ENCODE measurements at places on chromosomes 16 and 17.
A peak's percentile ranks its signal among the peaks of the same experiment; 100 is the strongest.

- DNase-seq = no peak
Observed at GRCh38 chr17:45433159-45433535, 477 bp upstream of the ARHGAP27 start.

DNA sequence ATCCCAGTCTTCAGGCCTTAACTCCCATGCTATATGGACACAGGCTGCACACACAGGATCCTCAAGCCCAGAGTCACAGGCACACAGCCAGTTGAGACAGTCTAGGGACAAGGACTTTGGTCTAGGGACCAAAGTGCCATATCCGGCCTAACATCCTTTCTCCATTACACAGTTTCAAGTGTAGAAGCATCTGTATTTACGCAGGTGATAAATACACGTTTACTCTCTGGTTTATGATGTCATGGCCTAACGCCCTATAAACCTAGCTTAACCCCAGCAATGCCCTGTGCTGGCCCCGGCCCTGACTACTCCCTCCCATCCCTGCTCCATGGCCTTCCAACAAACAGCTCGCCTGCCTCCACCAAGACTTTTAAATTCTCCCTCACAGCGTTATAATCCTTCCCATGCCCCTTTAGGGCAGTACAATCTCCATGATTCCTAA lies 17.1 kb downstream of the CUEDC1 start:
- DNase-seq = no peak

- no peak for DNase-seq
Observed at GRCh38 chr16:72850853-72851252, 197.1 kb downstream of the ZFHX3 start.

DNA sequence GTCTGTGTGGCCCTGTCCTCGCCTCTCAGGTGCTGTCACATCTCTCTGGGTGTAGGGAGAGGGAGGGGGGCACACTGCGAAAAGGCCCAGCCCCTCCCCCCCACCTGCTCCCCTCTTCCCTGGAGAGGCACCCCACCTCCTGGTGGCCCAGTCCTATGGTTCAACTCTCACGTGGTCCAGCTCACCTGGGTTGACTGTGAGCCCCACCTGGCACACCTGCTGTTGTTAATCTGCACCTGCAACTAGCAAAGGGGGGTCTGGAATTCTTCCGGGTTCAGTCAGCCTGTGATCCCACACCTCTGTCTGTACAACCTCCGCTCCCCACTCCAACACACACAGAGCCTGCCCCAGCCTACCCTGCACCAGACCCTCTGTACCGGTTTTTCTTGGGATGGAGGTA lies 2.0 kb upstream of the SYNGR2 start:
- no peak for DNase-seq

DNA sequence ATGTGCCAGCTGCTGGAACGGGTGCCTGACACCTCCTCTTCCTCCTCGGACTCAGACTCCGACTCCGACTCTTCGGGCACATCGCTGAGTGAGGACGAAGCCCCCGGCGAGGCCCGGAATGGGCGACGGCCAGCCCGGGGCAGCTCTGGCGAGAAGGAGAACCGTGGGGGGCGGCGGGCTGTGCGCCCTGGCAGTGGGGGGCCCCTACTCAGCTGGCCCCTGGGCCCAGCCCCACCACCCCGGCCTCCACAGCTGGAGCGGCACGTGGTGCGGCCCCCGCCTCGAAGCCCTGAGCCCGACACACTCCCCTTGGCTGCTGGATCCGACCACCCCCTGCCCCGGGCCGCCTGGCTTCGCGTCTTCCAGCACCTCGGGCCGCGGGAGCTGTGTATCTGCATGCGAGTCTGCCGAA lies 6.8 kb downstream of the FBXL19 start:
- no peak for DNase-seq

GRCh38 chr17:81397314-81398175 lies 2.3 kb downstream of the BAHCC1 start:
- DNase-seq = no peak

- DNase-seq = no peak
Observed at GRCh38 chr17:42900460-42901331, at the start of gene G6PC1. Gene G6PC1 (plus strand): TSS chr17:42900799. CDS start chr17:42900877, 78 bp downstream.

DNA sequence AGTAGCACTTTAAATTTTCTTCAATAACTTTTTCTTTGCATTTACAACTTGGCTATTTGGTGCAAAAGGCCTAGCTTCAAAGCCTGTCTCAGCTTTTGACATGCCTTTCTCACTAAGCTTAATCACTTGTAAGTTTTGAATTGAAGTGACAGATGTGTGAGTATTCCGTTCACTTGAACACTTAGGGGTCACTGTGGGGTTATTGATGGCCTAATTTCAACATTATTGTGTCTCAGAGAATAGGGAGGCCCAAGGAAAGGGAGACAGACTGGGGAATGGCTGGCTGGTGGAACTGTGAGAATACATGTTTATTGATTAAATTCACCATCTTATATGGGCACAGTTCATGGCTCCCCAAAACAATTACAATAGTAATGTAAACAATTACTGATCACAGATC lies 84.1 kb downstream of the TAOK1 start:
- DNase-seq = no peak

- DNase-seq = no peak
Observed at GRCh38 chr17:2354311-2354710, 17.0 kb downstream of the SGSM2 start.

DNA sequence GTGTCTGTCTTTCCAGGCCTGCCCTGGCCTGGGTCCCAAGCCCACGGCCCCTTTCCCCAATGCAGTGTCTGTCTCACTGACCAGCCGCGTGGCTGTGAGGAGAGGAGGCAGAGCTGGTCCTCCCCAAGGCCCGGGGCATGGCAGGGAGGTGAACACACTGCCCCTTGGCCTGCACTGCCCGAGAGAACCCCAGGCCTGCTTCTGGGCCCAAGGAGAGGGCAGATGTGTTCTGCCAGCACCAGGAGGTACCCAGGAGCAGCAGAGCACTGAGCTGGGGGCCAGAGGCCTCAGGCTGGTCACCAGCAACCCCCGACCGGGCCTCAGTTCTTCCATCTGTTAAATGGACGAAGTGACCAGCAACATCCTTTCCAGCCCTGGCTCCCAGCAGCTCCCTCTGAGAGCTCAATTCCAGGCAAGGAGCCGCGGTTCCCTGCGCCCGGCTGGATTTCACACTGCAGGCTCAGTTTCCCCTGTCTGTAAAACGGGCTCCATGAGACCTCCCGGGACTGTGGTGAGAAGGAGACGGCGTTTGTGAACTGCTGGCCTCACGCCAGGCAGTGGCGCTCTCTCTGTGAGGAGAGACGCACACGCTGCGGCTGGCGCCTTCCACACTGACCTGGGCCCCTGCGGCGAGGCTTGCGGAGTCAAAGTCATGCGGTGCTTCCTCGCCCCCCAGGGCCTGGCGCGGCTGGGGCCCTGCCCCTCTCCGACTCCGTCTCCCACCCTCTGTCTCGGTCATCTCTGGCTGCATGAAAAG lies 8.1 kb upstream of the ZFPM1 start:
- DNase-seq = no peak

GRCh38 chr17:49316889-49317675 lies 45.0 kb downstream of the ZNF652 start:
- DNase-seq = peak; percentile 58

DNA sequence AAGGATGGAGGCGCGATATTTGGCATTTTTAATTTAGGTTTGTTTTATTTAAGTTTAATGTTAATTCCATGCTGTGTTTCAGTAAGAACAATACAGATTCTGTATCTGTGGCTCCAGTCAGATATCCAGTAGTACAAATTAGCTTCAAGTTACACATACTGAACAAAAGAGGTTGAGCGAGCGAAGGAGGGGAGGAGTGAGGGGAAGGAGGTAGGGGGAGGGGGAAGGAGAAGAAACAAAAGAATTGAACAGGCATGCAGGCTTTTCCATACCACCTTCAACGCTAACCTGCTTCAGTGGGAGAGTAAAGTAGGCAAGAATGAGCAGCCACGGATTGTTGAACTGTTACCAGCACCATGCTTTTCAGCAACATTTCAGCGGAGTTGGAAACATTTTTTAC lies 55.5 kb downstream of the YWHAE start:
- no peak for DNase-seq

DNA sequence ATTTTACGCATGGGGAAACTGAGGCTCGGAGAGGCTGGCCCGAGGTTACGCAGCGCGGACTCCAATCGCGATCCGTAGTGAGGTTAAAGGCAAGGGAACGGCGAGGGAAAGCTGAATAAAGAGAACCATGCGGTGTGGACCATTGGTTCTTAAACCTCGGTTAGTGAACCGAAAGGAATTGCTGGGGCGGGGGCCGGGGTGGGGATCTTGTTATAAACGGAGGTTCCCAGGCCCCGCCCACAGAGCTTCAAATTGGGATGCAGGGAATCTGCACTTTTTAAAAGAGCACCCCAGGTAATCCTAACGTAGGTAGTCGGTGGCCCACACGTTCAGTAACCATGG lies 524 bp downstream of the IQCK start:
- DNase-seq = no peak

DNA sequence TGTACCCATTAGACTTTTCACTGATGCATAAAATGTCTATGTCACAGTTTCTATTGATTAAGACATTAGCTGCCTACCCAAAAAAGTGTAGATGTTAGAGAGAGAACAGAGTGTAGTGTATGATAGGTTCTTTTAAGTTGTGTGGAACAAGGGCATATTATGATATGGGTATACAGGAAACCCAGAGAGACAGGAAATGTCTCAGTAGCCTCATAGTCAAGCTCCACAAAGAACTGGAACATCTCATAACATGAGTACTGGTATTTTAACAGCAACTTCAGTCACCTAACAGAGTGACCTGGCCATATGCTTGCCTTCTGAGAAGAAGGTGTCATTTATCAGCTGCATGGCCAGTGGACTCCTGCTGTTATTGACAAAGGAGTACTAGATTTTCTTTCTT lies 128.1 kb downstream of the RGS9 start:
- no peak for DNase-seq

- no peak for DNase-seq
Observed at GRCh38 chr16:81997738-81998137, 13.5 kb downstream of the SDR42E1 start.

DNA sequence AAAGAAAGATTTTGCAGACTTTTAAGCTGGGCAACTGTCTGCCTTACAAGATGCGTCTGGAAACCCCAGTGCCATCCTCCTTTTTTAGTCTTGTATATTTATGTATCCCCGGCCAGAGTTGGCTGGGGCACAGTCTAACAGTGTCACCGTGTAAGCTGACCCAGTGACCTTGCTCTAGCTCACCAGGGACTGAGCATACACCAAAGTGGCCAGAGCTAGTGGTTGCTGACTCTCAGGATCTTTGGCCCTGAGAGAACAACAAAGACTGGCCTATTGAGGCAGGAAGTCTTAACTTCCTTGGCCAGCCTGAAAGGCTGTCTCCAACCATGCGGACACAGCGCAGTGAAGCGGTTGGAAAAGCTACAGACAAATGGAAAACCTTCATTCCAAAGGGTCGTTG lies 745.2 kb downstream of the WWOX start:
- DNase-seq = no peak

GRCh38 chr17:51585514-51586104 lies 325.3 kb downstream of the UTP18 start:
- no peak for DNase-seq

- no peak for DNase-seq
Observed at GRCh38 chr16:1621851-1622250, 9.7 kb downstream of the CRAMP1 start.

- DNase-seq = no peak
Observed at GRCh38 chr17:28622186-28622585, 8.2 kb upstream of the RSKR start.

DNA sequence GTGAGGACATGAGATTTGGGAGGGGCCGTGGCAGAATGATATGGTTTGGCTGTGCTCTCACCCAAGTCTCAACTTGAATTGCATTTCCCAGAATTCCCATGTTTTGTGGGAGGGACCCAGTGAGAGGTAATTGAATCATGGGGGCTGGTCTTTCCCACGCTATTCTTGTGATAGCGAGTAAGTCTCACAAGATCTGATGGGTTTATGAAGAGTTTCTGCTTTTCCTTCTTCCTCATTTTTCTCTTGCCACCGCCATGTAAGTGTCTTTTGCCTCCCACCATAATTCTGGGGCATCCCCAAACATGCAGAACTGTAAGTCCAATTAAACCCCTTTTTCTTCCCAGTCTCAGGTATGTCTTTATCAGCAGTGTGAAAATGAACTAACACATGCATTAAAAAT lies 40.6 kb downstream of the CCT6B start:
- no peak for DNase-seq

DNA sequence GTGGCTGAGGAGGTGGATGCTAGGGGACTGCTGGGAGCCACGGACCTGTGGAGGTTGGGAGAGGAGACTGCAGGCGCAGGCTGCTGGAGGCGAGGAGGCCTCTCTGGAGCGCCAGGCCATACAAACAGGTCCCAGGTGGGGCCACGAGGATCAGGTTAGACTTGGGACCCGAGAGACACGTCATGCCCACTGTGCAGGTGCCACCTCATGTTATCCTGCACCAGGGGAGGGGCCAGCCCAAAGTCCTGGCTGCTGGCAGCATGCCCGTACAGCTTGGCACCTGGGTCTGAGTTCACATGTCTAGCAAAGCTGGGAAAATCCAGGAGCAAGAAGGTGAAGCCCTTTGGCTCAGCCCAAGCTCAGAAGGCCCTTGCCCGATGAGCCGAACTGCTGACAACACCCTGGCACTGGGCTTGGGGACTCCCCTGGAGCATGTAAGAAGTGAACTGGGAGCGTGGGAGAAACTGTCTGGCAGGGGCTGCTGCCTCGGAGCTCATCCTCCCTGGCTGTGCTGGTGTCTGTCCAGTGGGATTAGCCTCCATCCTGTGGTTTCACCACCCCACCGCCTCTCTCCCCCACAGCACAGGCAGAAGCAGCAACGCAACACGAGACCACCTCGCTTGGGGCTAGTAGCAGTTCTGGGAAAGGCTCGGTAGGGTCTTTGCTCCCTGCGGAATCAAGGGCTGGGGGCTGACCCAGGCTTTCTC lies 5.3 kb downstream of the ARHGDIA start:
- no peak for DNase-seq

DNA sequence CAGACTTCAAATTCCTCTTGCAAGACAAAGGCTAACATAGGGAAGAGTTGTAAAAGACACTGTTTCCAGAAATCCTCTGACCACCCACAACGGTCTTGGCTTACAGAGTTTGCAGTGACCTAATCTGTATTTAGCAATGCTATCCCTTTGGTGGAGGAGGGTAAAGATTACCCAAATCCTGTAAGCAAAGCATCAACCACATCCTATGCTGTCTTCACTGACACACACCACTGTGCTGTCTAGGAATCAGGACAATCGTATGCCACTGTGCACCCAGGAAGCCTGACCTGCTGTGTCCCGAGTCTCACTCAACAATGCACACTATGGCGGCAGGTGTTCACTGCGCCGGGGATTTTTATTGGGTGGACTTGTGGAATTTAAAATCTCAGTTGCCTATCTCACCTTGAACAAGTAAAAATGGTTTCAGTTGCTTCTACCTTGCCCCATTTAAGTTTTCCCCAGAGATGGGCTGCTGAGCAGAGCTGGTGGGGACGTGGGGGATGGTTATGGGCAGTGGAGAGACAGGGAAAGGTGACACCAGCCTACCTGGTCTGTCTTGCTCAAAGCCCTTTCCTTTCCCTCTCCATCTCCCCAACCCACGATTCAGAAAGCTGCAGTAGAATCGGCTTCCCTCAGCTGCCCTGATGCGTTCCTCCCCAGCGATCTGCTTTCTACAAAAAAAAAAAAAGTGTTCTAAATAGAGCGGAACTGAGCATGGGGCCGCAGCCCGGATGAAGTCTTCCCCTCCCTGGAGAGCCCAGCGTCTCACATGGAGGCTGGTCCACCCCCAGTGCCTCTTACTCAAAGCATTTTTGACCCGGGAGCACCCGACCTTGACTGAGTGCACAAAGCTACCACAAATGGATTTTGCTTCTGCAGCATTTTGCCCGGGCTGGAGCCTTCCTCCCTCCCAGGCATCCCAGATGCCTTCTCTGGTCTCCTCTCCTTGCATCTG lies 271.5 kb downstream of the SOX9 start:
- no peak for DNase-seq

All from SIG-M5 (cell line).